Activated T-helper 2 cell treated with anti-CD3 and anti-CD28 coated beads, Interferon-gamma antibody, Interleukin-2, Interleukin-4, amounts not matched to agents 10 μg/mL and 5 μg/mL and 100 μg/mL, durations not matched to agents 14 hours and 24 hours and 36 hours (primary cell): ENCODE measurements at places on chromosomes 12 and 14. TPM values are rescaled to one million over a fixed set of nuclear protein-coding genes. Genes with fewer than 3 reads are reported as not detected.

DNA sequence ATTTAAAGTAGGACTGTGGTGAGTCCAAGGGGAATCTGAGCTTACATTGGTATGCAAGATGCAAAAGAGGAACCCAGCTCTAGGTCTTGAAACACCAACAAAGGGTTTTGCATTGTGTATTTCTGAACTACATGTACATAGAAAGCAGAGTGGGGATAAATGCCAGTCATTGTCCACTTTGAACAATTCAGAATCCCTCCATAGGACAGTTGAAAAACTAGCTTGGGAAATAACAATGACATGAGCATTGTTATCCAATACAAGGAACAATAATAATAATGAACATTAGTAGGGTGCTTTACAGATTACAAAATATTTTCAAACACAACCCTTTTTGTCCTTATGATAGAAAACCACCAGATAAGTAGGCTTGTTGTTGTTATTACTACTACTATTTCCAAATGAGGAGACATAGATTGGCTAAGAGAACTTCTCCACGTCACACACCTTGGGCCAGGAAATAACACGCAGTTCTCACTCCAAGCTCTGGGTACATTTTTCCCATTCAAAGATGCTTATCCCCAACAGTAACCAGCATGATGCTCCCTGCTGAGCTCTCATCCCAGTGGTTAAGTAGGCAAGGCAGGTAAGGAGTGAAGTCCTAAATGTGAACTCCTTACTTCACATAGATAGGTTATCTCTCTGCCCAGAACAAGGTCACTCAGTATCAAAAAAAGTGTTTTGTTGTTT lies 51.7 kb upstream of the RASSF8 start:
- no peaks in the 10 kb centered on the region for H3K36me3 ChIP-seq
- no peak overlapping the region for H3K4me3 ChIP-seq
- no peak overlapping the region for H3K27ac ChIP-seq
- no peaks in the 10 kb centered on the region for H3K4me1 ChIP-seq
- no peaks in the 10 kb centered on the region for H3K27me3 ChIP-seq
- no peak for DNase-seq

DNA sequence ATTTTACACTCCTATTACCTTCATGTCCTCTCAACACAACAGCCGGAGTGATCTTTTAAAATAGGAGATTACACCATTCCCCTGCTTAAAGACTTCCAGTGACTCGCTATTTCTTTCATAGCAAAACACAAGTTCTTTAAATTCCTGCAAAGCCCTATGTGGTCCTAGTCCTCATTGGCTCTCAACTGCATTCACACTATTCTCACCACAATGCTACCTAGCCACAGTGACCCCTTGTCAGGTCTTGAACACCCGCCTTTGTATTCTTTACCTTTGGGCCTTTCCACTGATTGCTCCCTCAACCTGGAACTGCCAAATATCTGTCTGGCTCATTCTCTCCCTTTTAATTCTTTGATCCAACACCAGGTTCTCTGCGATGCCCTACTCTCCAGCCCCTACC lies 160.2 kb downstream of the PRIMA1 start:
- no peak for DNase-seq
- no peak overlapping the region for H3K27ac ChIP-seq
- H3K36me3 ChIP-seq = no peaks in the 10 kb centered on the region
- no peaks in the 10 kb centered on the region for H3K4me1 ChIP-seq

DNA sequence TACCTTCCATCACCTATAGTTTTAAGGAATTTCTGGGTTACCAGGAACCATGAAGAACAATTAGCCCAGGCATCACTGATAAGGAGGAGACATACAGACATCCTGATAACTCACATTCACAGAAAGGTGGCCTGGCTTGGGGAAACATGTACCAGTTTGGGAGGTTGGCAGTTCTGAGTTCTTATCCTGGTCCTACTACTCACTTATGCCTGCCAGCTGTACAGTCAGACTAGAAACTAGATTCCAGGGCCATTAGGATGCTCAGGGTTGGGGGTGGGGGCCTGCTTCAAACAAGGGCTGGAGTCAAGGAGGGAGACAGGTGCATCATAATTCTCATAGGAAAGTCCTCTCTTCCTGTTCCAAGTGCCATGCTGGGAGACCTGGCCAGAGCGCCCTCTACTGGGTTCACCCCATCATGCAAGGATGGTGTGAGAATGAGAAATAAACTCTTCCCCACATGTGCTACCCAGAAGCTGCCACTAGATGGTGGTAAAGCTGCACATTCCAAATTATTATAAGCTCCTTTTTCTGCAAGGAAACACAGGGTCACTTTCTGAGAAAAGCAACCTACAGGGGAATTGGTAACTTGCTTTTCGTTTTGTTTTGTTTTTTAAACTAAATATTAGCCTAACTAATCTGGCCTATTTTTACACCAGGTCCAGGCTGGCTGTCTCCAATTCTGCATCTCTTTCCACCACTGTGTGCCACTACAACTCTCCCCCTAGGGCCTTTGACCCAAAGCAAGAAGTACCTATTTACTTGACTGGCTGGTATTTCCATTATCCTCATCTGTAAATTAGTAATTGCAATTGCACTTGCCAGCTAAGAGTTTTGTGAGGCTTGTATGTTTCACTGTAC lies 14.5 kb downstream of the OAS2 start:
- peaks cover 15% of the 10 kb centered on the region for H3K4me1 ChIP-seq
- H3K27me3 ChIP-seq = no peaks in the 10 kb centered on the region
- H3K36me3 ChIP-seq = peaks cover 96% of the 10 kb centered on the region
- DNase-seq = peak; percentile 47

The GPRC5A gene
- not detected in 2 replicates for total RNA-seq

The OAS2 gene
- 86.4 and 88.3 TPM in 2 replicates for total RNA-seq

GRCh38 chr14:71464840-71465239 lies 467.4 kb upstream of the RGS6 start:
- H3K36me3 ChIP-seq = peaks cover 80% of the 10 kb centered on the region
- H3K4me3 ChIP-seq = no peak overlapping the region
- no peak overlapping the region for H3K27ac ChIP-seq
- H3K4me1 ChIP-seq = peaks cover 17% of the 10 kb centered on the region
- DNase-seq = no peak

DNA sequence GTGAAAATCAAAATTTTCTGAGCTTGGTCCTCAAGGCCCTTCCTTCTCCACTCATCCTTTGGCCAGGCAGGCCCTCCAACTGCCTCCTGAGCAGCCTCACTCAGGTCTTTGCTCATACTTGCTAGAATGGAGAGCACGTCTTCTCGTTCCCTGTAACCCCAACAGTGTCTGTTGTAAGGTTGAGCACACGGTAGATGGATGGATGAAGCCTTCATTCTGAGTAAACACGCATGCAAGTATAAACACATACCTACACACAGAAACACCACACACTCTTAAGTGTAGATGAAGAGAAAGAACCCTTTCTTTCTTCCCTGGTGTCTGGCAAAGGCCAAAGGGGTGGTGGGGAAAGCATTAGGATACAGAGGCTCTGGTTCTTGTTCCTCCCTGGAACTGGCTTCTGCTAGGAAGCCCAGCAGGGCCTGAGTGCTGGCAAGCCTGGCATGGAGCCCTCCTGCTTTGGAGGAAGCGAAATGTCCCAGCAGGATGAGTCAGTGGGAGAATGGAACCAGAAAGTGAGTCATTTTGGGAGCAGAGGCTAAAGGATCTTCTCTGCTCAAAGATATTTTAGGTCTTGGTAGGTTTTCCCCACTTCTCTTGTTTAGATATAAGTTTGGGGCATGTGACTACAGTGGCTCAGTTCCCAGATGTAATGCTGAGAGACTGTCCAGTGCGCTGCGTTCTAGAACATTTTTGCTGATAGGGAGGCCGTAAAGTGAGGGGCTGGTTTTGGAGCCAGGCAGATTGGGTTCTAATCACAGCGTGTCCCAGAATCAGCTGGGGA lies 127.4 kb downstream of the CACNA1C start:
- peaks cover 7% of the 10 kb centered on the region for H3K27me3 ChIP-seq
- no peak overlapping the region for H3K27ac ChIP-seq
- H3K4me3 ChIP-seq = no peak overlapping the region

GRCh38 chr14:98428483-98428994 lies 843.5 kb downstream of the BCL11B start:
- peaks cover 3% of the 10 kb centered on the region for H3K27me3 ChIP-seq
- H3K27ac ChIP-seq = no peak overlapping the region
- no peak for DNase-seq
- H3K36me3 ChIP-seq = no peaks in the 10 kb centered on the region
- no peak overlapping the region for H3K4me3 ChIP-seq

DNA sequence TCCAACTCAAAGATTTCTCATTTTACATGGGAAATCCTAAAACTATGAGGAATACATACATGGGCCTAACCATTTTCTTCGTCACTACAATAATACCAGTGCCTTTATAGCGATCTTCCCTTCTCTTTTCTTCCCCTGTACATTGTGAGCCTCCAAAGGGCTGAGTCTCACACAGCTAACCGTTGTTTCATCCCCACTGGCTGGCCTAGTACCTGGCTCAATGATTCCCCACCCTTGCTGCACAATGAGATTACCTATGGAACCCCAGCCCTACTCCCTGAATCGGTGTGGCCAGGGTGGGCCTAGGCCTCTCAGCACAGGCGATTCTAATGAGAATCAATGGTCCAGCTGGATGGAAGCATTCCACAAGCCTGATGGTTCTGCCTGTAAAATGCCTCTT lies 16.1 kb downstream of the PPTC7 start:
- H3K4me1 ChIP-seq = peaks cover 42% of the 10 kb centered on the region
- H3K36me3 ChIP-seq = peaks cover 42% of the 10 kb centered on the region
- DNase-seq = no peak
- H3K4me3 ChIP-seq = no peak overlapping the region

- no peaks in the 10 kb centered on the region for H3K36me3 ChIP-seq
- no peaks in the 10 kb centered on the region for H3K4me1 ChIP-seq
- no peak for DNase-seq
- no peaks in the 10 kb centered on the region for H3K27me3 ChIP-seq
- no peak overlapping the region for H3K27ac ChIP-seq
Measured at GRCh38 chr12:63911341-63911740, 66.8 kb downstream of the SRGAP1 start.

DNA sequence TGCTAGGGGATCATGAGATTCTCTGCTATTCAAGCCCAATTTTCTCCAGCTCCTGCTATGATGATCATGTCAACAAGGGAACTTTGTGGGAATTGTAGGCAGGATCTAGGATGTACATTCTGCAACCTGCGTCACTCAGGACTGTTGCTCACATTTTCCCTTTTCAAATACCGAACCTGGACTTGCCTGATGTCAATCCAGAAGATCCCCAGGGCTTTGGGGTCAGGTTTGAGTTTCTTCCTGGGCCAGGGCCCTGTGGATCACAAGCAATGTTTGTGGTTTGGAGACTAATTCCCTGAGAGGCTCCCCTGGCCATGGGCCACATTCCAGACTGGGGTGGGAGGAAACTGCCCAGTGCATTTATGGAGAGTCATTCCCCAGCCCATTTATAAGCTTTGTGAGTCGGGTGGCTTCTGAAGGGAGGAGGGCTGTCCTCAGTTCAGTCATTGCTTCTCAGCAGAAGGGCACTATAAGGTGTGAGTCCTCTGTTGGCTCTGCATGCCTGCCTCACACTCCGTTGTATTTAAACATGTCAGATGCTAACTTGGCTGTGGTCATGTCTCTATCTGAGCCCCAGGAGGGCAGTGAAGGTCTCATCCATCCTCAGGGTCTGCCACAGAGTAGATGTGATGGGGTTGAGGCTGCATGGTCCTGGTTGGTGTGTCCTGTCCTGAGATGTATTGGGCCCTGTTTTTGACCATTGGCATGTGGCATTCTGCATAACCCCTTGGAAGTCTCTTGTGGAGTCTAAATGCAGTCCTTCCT lies 6.5 kb downstream of the KRT86 start:
- no peak overlapping the region for H3K4me3 ChIP-seq
- H3K4me1 ChIP-seq = peaks cover 3% of the 10 kb centered on the region
- H3K36me3 ChIP-seq = no peaks in the 10 kb centered on the region
- H3K27ac ChIP-seq = no peak overlapping the region
- DNase-seq = no peak

The STON2 gene
- not detected in 2 replicates for total RNA-seq

DNA sequence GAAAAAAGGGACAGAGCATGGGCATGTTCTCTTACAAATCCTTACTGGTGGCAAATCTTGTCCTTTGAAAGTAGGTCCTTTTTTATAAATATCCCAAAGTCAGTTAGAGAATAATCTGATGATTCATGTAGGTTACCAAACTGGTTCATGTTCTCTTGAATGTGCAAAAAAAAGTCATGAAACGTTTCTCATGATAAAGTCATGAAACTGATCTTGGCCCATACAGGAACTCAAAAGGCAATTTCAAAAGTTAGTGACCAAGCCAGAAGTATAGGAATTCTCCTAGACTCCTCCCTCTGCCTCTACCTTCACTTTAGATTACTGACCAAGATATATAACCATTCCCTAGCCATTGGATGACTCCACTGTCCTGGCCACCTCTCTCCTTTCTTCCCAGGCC lies 27.3 kb upstream of the SPTSSA start:
- H3K36me3 ChIP-seq = no peaks in the 10 kb centered on the region
- no peaks in the 10 kb centered on the region for H3K27me3 ChIP-seq
- no peak for DNase-seq
- H3K4me1 ChIP-seq = no peaks in the 10 kb centered on the region
- no peak overlapping the region for H3K4me3 ChIP-seq
